SHP77 treated with DMSO at 0.1 percent for 48 hours (cell line): ENCODE measurements at places on chromosomes 13 and 19.

DNA sequence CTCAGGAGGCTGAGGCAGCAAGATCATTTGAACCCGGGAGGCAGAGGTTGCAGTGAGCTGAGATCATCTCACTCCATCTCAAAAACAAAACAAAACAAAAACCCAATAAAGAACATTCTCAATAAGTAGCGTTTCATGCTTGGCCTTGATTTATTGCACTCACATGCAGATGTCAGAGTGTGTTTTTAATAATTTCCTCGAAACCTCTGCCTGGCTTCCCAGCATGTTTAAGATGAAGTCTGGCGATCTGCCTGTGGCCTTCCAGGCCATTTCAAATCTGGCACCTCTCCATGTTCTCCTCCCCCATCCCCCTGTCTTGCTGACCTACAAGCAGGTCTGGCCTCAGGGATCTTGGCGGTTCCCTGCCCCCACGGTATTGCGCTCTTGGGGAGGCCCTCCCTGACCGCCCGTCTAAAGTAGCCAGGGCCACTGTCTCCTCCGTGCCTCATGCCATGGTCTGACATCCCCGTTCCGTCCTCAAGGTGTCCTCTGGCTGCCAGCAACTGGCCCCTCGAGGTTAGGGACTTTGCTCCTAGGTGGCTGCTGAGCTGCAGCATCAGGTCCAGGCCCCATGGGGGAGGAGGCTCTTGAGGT, 1.6 kb downstream of the WDR88 start:
- no peak for DNase-seq

GRCh38 chr19:31314849-31315629, 34.2 kb downstream of the TSHZ3 start:
- DNase-seq = no peak

GRCh38 chr13:68506888-68507551, 1276.9 kb upstream of the PCDH9 start:
- DNase-seq = no peak

- DNase-seq = no peak
These were observed 279.8 kb downstream of the DNAJC15 start for GRCh38 chr13:43303033-43303729.

GRCh38 chr13:33524086-33524485, 238.5 kb upstream of the STARD13 start:
- no peak for DNase-seq

- no peak for DNase-seq
These were observed 105.5 kb downstream of the ZAR1L start for GRCh38 chr13:32209652-32210051.

GRCh38 chr13:70391678-70392077, 283.4 kb upstream of the KLHL1 start:
- peak; percentile 82 for DNase-seq

DNA sequence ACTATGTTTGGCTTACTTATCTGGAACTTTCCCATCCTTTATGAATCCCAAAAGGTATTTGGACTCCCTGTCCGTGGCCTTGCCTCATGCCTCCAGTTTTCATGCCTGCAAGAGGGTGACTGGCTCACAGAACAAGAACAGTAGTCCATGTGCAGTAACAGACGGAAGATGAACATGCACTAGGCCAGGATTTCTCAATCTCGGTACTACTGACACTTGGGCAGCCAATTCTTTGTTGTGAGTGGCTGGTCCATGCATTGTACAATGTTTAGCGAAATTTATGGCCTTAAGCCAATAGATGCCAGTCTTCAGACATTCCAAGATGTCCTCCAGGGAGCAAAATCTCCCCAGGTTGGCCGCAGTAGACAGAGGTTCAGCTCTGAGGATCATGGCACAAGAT, 61.9 kb downstream of the DOCK9 start:
- DNase-seq = no peak

DNA sequence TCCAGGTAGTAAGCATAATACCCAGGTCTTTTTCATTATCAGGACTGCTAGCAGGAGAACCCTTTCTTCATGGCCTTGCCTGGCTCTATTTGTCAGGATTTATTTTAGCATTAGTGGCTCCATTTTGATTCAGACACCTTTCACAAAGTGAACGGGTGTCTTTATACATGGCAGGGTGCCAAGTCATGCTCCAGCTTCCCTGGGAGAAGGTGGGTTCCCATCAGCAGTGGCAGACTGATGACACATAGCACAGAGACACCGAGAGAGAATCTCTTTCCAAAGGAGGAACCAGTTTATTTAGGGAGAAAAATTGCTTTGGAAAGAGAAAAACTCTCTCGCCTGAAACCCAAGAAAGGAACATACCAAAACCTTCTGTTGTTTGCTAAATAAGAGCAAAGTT, 135.3 kb upstream of the TMTC4 start:
- no peak for DNase-seq

DNA sequence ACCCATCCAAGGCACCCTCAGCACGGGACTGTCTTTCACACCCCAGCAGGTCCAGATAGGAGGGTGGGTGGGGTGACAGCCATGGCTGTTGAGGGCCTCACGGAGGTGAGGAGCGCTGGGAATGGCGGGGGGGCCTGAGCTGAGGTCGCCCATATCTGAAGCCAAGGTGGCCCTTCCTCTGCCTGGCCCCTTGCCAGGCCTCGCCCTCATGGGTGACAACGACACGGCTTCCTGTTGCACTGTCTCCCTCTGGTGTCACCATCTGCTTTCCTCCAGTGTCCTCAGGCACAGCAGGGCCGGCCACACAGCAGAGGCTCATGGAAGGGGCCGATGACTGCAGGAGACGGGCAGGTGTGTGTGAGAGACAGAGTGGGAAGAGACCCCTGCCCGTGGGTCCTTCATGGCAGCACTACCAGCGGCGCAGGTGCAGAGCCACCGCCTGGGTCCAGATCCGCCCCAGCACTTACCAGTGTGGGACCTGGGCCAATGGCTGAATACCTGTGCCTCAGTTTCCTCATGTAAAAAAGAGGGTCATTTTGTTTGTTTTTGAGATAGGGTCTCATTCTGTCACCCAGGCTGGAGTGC, 8.1 kb upstream of the NKPD1 start:
- no peak for DNase-seq

- no peak for DNase-seq
These were observed 411.7 kb downstream of the FGF9 start for GRCh38 chr13:22082437-22083100.

DNA sequence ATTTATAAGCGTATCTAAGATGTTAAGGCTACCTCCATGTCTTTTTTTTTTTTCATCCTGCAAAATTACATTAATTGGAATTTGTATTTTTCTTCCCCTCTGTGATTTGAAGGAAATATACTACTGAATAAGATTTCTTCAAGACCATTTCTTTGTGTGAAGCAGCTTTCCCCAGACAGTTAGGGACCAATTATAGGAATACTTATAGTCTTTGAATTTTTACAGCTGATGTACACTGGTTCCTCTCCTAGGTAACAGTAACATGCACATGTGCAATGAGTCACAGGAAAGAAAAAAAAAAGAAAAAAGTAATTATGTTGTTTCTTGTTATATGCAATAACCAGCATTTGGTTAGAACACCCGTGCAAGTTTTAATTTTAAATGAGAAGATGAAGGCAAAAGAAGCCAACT, 82.0 kb downstream of the PCDH9 start:
- DNase-seq = no peak

DNA sequence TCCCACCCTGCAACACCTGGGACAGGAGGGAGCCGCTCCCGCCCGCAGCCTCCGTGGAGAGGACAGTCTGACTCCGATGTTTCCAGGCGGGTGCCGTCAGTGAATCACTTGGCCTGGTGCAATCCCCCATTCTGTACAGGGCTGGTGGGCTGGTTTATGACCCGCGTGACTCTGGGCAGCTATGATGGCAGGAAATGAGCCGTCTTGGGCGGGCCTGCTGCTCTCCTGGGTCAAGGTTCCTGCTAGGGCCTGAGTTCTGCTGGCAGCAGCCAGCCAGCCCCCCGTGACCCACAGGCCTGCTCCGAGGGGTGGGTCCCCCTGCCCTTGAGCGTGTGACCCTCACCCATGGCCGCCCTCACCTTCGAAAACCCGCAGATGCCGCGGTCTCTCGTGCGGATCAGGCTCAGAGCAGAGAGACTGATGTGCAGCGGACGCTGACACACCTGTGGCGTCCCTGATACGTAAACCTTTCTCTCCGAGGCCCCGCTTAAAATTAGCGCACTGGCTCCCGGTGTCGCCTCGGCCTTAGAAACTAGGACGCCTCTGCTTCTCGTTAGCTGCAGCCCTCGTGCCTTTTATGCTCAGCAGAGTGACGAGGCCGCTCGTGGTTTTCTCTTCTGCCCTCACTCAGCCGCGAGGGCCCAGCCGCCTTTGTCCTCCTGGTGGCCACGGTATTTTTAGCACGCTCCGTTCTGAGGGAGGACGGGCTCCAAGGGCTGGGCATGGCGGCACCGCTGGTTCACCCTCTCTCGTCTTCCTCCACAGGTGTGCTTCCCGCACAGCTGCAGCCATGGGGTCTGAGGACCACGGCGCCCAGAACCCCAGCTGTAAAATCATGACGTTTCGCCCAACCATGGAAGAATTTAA, 63.4 kb downstream of the KDM4B start:
- no peak for DNase-seq

GRCh38 chr13:88585861-88586260, 914.7 kb downstream of the SLITRK5 start:
- DNase-seq = no peak

GRCh38 chr19:23263870-23264590, 13.8 kb upstream of the ZNF724 start:
- no peak for DNase-seq

DNA sequence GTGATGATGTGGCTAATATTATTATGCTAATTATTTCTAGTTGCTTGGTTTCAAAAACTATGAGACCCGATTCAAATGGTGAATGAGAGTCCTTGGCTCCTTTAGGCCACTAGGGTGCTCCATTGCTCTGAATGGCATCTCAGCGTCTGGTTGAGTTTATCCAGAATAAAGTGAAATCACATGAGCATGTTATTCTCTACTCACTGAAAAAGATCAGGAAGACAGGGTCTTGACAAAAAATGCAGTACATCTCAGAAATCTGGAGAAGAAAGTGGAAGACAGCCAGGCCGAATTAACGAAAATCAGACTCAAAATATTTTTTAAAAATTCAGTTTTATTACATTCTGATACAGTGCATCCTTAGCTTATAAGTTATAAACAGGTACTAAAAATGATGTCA, 516.2 kb downstream of the MYO16 start:
- peak; percentile 79 for DNase-seq

GRCh38 chr19:5953030-5953589, 24.8 kb downstream of the RANBP3 start:
- no peak for DNase-seq

DNA sequence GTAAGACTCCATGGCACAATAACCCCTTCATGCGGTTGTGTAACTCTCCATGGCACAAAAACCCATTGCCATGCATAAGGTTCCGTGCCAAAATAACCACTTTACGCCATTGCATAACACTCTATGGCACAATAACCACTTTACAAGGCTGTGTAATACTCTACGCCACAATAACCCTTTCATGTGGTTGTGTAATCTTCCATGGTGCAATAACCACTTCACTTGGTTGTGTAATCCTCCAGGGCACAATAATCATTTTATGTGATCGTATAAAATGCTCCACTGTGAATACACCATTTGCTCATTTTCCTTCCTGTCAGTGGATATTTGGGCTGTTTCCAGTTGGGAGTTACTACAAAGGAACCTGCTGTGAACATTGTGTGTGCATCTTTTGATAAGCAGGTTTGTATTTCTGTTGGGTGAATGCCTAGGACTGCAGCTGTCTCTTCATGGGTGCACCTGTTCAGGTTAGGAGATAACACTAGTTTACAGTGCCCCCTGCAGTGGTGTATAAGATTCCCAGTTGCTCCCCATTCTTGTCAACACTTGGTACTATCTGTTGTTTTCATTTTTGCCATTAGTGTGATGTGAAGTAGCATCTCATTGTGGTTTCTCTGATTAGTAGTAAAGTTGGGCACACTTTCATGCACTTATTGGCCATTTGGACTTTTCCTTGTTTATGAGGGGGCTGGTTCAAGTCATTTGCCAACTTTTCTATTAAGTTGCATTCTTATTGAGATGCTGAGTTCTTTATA, 21.1 kb upstream of the ZSCAN18 start:
- DNase-seq = no peak

GRCh38 chr13:108281901-108282300, 12.4 kb downstream of the TNFSF13B start:
- DNase-seq = no peak

DNA sequence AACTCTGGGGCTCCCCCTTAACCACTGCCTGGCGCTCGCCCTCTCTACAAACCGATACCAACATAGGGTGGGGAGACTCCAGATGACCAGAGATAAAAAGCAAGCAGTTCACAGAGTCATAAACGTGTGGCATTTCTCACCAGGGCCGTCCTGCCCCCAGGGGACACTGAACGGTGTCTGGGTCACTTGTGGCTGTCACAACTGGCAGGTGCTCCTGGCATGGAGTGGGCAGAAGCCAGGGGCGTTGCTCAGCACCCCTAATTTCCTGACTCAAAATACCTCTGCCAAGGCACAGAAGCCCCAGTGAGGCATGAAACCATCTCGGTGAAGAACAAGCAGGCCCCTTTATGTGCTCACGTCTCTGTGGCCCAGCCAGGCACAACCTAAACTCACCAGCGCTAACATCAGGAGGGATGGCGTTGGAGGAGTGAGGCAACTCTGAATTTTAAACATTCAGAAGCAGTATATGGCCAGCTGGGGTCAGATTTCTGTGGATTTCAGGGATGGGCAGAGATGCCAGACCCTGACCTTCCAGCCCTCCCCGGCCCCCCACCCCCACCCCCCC, 1.8 kb downstream of the PIP5K1C start:
- DNase-seq = no peak

DNA sequence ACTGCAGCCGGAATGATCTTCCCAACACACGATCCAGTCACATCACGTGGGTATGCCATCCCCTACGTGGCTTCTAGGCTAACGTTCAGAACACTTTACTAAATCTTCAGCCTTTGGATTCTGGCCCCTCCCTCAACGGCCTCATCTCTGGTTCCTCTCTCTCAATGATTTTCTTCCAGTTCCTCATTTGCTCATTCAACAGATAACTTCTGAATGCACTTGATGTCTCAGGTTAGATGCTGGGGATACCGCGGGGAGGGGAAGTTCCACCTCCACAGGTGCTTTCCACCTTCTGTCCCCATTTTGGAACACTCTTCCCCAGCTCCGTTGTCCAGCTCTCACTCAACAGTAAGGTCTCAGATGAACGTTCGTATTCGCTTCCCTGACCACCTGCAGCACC, 66.1 kb downstream of the ATP7B start:
- DNase-seq = no peak

- peak; percentile 47 for DNase-seq
These were observed 3.0 kb downstream of the CNFN start for GRCh38 chr19:42386974-42387707.

DNA sequence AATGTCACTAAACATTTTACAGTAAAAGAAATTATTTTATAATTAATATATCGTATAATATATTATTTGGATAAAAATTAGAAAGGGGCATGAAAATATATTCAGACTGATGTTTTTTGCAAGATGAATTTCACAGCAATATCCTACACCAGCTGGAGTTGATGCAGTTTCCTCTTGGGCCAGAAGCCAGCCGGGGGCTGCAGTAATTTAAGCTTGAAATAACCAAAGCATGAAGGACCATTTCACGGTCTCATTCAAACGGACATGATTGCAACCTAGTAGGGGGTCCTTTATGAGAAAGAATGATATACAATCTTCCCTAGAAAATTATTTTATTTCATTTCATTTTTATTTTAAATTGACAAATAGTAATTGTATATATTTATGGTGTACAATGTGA, 797.2 kb upstream of the PCDH9 start:
- DNase-seq = no peak
